Heart left ventricle (tissue), 16 donors: ENCODE measurements at places on chromosomes 13 and 19. TPM values are rescaled to one million over a fixed set of nuclear protein-coding genes. Genes with fewer than 3 reads are reported as not detected.
A peak's percentile ranks its signal among the peaks of the same experiment; 100 is the strongest.

GRCh38 chr19:58203814-58204475 is 21.1 kb downstream of the ZNF274 start:
- DNase-seq = no peak

GRCh38 chr19:47402504-47402903 is 16.8 kb downstream of the MEIS3 start:
- no peak for DNase-seq

- DNase-seq = peak; percentile 78
Observed at GRCh38 chr19:45641274-45642105, 2.3 kb upstream of the EML2 start.

DNA sequence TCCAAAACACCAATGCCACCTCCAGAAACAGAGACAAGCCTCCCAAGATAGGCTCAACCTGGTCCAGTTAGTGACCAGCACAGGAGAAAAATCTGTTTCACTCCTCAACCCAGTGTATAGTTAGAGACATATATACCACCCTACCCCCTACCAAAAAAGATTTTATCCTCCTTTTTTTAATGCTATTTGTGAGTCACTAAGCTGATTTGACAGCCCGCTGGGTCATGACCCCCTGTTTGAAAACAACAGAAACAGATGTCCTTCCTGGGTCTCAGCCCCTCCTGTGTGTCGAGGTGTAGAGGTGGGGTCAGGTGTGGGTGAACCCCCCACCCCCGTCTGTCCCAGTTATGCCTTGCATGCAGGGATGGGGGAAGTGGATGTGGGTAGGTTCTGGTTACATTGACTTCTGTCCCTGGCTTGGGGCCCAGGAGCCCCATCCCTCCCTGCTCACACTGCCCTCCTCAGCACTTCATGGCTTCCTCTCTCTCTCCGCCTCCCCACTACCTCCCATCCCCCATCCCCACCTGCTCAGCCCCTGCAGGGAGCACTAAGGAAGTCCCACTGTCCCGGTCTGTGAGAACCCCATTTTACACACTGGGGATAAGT is 14.0 kb upstream of the TOMM40 start:
- DNase-seq = no peak

DNA sequence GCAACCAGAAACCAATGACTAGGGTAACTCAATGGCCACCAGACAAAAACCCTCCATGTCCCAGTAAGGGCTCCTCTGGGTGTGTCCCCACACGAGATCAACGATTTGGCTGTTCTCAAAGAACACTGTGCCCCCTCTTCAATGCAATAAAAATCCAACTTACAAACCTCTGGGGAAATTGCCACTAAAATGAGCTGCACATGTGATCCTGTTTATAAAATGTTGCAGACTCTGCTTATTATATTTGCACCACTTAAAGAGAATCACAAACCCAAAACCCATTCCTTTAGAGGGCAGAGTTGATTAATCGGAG is 80.5 kb downstream of the STK24 start:
- no peak for DNase-seq

AP1M2 gene
- not detected for total RNA-seq

DNA sequence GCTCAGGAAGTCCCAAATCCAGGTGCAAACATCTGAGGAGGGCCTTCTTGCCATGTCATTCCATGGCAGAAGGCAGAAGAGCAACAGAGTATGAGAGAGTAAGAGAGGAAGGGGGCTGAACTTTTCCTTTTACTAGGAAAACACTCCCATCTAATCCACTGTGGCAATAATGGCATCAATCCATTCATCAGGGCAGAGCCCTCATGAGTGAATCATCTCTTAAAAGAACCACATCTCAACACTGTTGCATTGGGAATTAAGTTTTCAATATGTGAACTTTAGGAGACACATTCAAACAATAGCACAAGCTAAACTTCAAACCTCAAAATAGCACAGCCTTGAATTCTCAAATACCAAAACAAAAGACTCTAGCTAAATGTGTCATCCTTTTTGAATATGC is 264.5 kb downstream of the KCTD12 start:
- no peak for DNase-seq

DNA sequence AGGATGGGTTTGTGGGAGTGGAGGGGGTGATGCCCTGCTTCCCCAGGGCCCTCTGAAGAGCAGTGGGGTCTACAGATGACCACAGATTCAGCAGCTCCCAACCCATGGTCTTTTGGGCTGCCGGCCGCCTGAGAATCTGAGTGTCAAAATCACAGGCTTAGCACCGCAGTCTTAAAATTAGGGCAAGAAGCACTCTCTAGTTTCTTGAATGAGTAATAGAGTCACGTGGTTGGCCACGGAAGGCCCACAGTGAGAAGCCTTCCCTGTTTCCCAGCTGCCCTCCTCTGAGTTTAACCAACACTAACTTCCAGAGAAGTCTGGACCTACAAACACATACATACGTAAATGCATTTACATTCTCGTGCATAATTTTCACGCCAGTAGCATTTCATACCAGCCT is 5.2 kb downstream of the PRMT1 start:
- no peak for DNase-seq

DNA sequence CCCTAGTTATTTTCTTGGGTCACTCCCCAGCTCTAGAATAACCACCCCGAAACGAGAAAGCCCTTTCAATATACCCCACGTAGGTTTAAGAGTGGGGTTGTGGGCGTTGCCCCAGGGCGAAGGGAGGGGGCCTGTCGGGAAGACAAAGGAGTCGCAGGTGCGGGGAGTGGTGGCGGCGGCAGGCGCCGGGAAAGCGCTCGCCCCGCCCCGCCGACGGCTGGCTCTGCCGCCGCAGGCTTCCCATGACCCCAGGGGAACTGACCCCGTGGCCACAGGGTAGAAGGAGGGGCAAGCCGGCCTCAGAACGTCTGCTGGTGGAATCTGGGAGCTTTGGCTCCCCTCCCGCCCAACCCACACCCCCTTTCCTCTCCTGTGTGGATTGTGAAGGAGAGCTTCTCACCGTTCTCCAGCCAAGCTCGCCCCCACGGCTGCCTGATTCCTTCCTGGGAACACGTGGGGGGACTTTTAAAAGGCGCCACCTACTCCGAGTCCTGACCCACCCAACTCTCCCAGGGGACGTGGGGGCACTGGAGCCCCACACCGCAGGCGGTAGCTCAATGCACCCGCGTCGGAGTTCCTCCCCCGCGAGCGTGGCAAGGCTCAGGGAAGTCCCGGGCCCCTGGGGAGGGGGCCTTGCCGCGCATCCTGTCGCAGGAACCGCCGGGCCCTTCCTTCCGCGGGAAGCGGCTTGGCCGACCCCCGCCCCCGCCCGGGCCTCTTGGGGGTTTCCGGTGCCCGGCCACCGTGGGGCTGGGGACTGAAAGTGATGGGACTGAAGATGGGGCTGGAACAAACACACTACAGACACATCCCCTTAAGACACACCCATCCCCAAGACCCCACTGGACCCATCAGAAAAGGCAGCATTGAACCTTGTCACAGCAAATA is 5.5 kb downstream of the IER2 start:
- DNase-seq = peak; percentile 91

DNA sequence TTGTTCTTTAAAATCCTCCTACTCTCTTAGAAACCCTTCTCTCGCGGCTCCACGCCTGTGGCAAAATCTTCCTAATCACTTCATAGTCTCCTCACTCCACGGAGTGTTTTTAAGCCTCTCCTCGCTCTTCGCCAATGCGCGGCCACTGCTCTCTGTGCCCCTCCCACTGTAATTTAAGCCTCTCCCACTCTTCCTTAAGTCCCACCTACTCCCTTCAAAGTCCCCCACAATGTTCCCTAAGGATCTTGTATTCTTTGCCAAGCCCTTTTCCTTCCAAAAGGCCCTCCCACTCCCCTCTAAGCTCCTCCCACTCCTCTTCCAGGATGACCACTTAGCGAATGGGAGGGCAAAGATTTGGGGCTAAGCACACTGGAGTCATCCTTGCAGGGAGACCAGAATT is 1.3 kb downstream of the FIZ1 start:
- DNase-seq = no peak

DNA sequence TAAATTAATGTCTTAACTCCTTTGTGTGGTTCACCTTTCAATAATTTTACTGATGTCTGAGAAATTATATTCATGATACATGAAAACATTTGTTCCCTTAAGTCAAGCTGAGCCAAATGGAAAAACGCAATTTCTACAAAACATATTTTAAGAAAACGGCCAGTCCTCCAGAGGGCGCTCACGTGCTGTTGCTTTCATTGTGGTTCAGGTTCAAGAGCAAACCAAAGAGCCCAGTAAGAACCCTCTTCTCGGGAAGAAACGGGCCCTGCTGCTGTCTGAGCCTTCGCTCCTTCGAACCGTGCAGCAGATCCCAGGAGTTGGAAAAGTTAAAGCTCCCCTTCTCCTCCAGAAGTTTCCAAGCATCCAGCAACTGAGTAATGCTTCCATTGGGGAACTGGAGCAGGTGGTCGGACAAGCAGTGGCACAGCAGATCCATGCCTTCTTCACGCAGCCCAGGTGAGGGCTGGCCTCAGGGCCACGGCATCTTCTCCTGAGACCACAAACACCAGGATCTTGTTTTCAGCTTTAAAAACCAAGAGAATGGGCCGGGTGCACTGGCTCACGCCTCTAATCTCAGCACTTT is 4.3 kb downstream of the FAAP24 start:
- DNase-seq = peak; percentile 59

DNAAF3 gene
- total RNA-seq = 2.1 TPM

ZNF230 gene
- total RNA-seq = 2.5 TPM

- no peak for DNase-seq
Observed at GRCh38 chr13:52712385-52712784, 27.2 kb downstream of the CNMD start.

DNA sequence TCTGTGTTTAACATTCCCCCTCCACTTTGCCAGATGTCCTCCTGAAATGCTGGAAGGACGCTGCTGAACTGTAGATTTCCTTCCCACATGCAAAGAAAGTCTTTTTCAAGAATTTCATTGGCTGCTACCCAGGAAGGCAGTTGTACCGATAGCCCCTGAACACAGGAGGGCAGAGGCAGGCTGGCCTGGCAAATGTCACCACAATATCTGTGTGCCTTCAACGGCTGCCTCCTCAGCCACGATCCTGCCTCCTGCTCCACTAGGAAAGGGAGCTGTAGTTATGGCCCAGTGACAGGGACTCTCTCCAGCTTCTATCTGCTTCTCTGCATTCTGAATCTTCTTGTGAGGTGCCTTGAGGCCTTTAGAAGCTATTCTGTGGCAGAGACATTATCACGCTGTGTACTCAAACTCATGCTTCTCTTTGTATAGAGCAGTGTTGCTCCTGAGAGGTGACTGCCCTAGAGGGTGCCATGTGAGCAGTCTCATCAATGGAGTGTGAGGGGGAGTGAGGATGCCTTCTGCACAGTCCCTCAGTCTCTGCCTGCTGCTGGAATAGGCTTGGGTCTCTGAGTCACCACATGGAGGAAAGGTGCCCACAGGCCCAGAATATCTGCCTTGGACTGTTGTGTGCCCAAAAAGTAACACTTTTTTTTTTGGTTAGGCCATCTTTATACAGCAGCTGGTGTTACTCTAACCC is 279.8 kb downstream of the DNAJC15 start:
- peak; percentile 55 for DNase-seq

ADGRE3 gene
- total RNA-seq = not detected

GRCh38 chr13:23644126-23644419 is 73.9 kb downstream of the TNFRSF19 start:
- no peak for DNase-seq

CBLC gene
- not detected for total RNA-seq

DNA sequence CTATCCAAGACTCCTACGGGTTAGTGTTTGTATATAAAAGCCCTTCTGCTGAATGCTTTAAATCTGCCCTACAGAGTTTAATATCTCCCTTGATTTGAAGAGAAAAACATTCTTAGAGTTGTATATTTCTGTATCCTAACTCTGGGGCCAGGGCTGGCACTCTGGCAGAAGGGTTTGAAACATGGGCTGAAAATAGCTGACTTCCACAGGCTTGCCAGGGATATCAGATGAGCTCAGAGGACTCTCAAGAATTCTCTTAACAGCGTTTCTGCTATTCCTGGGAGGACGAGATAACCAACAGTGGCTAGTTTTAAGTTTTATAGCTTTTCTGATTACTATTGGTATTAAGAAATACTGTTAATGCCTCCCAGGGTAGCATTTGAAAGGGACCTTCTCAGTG is 127.5 kb downstream of the LIG4 start:
- no peak for DNase-seq

- DNase-seq = no peak
Observed at GRCh38 chr13:79612604-79613003, 131.6 kb downstream of the NDFIP2 start.

GRCh38 chr19:33344573-33344925 is 29.0 kb upstream of the CEBPG start:
- no peak for DNase-seq

TTC9B gene
- total RNA-seq = not detected

GRCh38 chr13:109344552-109345157 is 441.7 kb downstream of the IRS2 start:
- no peak for DNase-seq

ITGBL1 gene
- total RNA-seq = 3.8 TPM

DNA sequence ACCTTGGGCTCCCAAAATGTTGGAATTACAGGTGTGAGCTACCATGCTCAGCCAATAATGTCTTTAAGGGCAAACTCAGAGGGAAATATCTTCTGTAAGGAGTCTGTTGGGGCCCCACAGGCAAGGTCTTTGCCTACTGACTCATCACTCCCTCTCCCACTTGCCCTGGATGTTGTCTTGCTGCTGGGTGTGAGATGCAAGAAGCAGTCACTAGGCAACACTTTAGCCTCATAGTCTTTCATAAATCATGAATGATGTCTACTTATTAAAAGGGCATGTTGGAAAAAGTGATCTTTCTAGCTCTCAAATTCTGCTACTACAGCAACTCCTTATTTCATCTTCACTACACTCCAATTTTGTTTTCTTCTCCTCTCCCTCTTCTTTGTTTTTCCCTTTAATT is 34.6 kb upstream of the SLC10A2 start:
- no peak for DNase-seq

GRCh38 chr19:10979951-10980381 is 19.1 kb downstream of the SMARCA4 start:
- DNase-seq = no peak

GRCh38 chr19:51564791-51565190 is 6.3 kb upstream of the ZNF175 start:
- DNase-seq = no peak

LCP1 gene
- total RNA-seq = 8.7 TPM

- DNase-seq = no peak
Observed at GRCh38 chr19:46515879-46516350, 20.2 kb upstream of the PNMA8B start.

GRCh38 chr13:28031896-28032288 is 43.4 kb upstream of the URAD start:
- DNase-seq = no peak

DNA sequence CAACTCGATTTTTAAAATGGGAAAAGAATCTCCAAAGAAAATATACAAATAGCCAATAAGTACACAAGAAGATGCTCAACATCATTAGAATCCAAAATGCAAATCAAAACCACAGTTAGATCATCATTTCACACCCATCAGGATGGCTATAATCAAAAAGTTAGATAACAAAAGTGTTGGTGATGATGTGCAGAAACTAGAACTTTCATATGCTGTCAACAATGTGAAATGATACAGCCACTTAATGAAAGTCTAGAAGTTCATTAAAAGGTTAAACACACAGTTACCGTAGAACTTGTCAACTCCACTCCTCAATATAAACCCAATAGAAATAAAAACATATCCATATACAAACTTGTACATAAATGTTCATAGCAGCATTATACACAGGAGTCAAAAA is 11.8 kb downstream of the ZC3H13 start:
- no peak for DNase-seq
